HFFc6 (cell line): ENCODE measurements at places on chromosomes 12 and 14. TPM values are rescaled to one million over a fixed set of nuclear protein-coding genes. Genes with fewer than 3 reads are reported as not detected.
A peak's percentile ranks its signal among the peaks of the same experiment; 100 is the strongest.

Gene ASPG
- total RNA-seq: not detected in 3 replicates

Gene KRT73
- not detected in 3 replicates for total RNA-seq

Gene SLCO1B1
- total RNA-seq: not detected in 3 replicates

Gene NEMF
- 53.0 to 66.9 TPM (median 55.5 TPM) in 3 replicates for total RNA-seq

- H3K27ac ChIP-seq: peak overlapping the region; percentile 68
- no peaks in the 10 kb centered on the region for H3K36me3 ChIP-seq
- peak; percentile 55 for DNase-seq
- H3K4me3 ChIP-seq: peak overlapping the region; percentile 79
Measured at GRCh38 chr12:18864900-18865561, 127.1 kb downstream of the CAPZA3 start.

GRCh38 chr14:104941508-104942365, 17.1 kb downstream of the PLD4 start:
- no peaks in the 10 kb centered on the region for H3K4me1 ChIP-seq

DNA sequence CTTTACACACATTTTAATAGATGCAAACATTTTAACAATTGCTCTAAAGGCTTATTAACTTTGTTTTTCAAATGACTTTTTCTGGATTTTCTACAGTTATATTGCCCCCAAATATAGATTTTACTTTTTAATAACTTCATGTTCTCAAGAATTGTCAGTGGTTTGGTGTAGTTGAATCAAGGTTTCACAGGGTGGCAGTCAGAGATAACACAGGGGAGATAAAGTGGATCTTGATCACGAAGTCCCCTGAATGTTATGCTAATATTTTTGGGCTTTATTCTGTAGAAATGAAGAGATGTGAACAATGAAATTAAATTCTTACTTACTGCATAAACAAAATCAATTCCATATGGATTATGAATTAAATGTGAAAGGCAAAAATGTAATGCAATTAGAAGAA, 248.1 kb downstream of the AEBP2 start:
- peaks cover 1% of the 10 kb centered on the region; the same call in 1 of the 2 replicates for H3K27me3 ChIP-seq
- no peak for DNase-seq
- H3K4me3 ChIP-seq: no peak overlapping the region
- no peak overlapping the region for H3K27ac ChIP-seq
- H3K36me3 ChIP-seq: no peaks in the 10 kb centered on the region

GRCh38 chr12:4939418-4940023, 29.8 kb downstream of the KCNA1 start:
- peaks cover 17% of the 10 kb centered on the region for H3K27me3 ChIP-seq
- H3K4me1 ChIP-seq: peaks cover 2% of the 10 kb centered on the region
- no peaks in the 10 kb centered on the region for H3K36me3 ChIP-seq
- H3K4me3 ChIP-seq: no peak overlapping the region
- H3K27ac ChIP-seq: no peak overlapping the region

GRCh38 chr14:90755661-90756304, 60.4 kb downstream of the TTC7B start:
- no peak for DNase-seq
- peaks cover 4% of the 10 kb centered on the region for H3K27me3 ChIP-seq
- no peaks in the 10 kb centered on the region for H3K36me3 ChIP-seq
- H3K4me3 ChIP-seq: no peak overlapping the region

- H3K36me3 ChIP-seq: 0 out of 2 replicates have a peak, but pooled peaks cover 5% of the 10 kb centered on the region
- DNase-seq: no peak
- no peak overlapping the region for H3K4me3 ChIP-seq
- no peak overlapping the region for H3K27ac ChIP-seq
- no peaks in the 10 kb centered on the region for H3K4me1 ChIP-seq
Measured at GRCh38 chr12:33440477-33440876, 858 bp upstream of the SYT10 start.

DNA sequence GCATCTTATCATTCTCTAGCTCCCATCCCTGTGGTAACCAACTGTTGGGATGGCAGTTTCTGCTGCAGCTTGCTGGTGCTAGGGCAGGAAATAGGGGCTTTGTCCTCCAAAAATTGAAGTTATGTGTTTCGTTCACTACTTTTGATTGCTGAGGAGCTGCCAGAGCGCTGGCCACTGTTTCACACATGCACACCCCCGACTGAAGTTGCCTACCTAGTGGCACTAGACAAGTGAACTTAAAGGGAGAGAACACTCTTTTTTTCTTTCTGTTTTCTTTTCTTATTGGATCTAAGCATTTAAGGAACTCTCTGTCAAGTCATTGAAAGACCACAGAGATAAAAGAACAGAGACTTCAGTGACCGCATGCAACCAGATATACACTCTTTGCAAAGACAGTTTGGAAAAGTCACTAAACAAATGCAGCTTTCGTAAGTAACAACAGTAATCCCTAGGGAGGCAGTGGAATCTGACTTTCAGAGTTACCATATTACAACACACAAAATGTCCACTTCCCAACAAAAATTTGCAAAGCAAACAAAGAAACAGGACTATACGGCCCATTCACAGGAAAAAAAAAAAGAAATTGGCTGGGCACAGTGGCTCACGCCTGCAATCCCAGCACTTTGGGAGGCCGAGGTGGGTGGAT, 12.0 kb downstream of the TFCP2 start:
- peaks cover 15% of the 10 kb centered on the region for H3K4me1 ChIP-seq
- no peak overlapping the region for H3K4me3 ChIP-seq
- H3K27ac ChIP-seq: no peak overlapping the region
- H3K36me3 ChIP-seq: peaks cover 6% of the 10 kb centered on the region; the same call in 1 of the 2 replicates

GRCh38 chr14:42806909-42807315, 1200.2 kb downstream of the LRFN5 start:
- H3K36me3 ChIP-seq: peaks cover 6% of the 10 kb centered on the region
- H3K27ac ChIP-seq: no peak overlapping the region
- DNase-seq: no peak
- H3K27me3 ChIP-seq: no peaks in the 10 kb centered on the region; the same call in 1 of the 2 replicates
- no peaks in the 10 kb centered on the region for H3K4me1 ChIP-seq

GRCh38 chr12:125399489-125399888, 334.3 kb downstream of the AACS start:
- no peak overlapping the region for H3K4me3 ChIP-seq
- H3K4me1 ChIP-seq: no peaks in the 10 kb centered on the region
- H3K27ac ChIP-seq: no peak overlapping the region
- no peak for DNase-seq
